T-helper 17 cell (primary cell): ENCODE measurements at places on chromosomes 4 and X. TPM values are rescaled to one million over a fixed set of nuclear protein-coding genes. Genes with fewer than 3 reads are reported as not detected.

Gene XK
- total RNA-seq, result 0.32 TPM

DNA sequence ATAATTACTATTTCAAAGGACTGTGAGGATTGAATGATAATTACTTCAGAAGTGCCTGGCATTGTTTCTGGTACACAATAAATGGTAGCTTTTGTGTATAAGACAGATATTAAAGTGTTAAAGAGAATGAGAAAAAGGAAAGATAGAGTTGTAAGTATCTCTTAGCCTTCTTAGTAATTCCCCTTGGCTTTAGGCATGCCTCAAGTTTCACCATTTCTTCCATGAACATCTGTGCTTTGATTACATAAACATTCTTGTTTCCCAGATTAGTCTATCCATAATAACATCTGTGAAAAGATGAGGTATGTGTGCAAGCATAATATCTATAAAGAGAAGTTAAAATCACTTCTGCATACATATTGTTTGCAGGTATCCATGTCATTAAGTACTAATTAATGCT lies 230.9 kb upstream of the TEX13A start:
- no peaks in the 10 kb centered on the region for H3K4me1 ChIP-seq
- DNase-seq, result no peak
- no peak overlapping the region for H3K4me3 ChIP-seq
- H3K27ac ChIP-seq, result no peak overlapping the region
- H3K36me3 ChIP-seq, result no peaks in the 10 kb centered on the region

Gene NALF2
- 0.22 TPM for total RNA-seq

DNA sequence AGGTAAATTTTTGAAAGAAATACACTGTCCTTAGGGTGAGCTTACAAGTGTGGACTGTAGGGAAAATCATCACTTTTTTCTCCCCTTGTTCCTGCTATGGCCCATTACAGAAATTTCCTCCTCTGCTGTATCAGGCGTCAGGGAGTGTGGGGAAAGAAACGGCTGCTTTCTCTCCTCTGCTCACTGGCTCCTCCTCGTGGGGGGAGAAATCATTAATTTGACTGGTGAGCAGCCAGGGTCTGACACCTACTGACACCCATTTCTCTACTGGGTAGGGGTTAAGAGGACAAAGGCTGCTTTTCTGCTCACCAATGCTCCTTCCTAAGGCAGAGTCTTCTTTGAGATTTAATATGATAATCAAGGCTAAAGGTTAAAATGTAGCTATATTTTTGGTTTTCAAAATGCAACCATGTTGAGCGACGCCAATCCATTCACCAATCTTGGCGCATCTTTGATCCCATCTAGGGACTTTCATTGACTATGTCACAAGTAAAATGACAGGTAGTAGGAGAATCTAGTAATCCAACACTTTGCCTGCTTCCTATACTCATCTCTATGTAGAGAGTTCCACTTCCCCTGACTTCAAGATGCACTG lies 25.1 kb downstream of the SETD7 start:
- no peak overlapping the region for H3K4me3 ChIP-seq
- no peaks in the 10 kb centered on the region for H3K27me3 ChIP-seq
- peak; percentile 24 for DNase-seq
- no peak overlapping the region for H3K27ac ChIP-seq
- peaks cover 3% of the 10 kb centered on the region for H3K36me3 ChIP-seq
- H3K4me1 ChIP-seq, result peaks cover 12% of the 10 kb centered on the region

Gene NAP1L5
- total RNA-seq, result 9.2 TPM

DNA sequence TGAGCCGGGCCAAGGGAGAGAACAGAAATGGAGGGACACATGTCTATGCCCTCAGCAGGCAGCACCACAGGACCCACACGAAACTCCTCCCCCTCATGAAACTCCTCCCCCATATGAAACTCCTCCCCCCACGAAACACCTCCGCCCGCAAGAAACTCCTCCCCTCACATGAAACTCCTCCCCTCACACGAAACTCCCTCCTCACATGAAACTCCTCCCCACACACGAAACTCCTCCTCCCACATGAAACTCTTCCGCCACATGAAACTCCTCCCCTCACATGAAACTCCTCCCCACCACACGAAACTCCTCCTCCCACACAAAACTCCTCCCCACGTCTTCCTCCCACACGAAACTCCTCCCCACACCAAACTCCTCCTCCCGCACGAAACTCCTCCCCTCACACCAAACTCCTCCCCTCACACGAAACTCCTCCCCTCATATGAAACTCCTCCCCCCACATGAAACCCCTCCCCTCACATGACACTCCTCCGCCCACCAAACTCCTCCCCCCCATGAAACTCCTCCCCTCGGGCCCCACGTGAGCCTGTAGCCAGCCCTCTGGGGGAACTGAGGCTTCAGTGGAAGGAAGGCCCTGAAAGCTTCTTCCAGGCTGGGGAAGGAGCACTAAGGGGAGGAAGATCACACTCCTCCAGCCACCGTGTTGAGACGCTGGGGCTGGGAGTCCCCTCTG lies 15.2 kb downstream of the ADRA2C start:
- no peak overlapping the region for H3K4me3 ChIP-seq
- H3K27me3 ChIP-seq, result peaks cover 26% of the 10 kb centered on the region
- no peaks in the 10 kb centered on the region for H3K4me1 ChIP-seq
- no peaks in the 10 kb centered on the region for H3K36me3 ChIP-seq
- H3K27ac ChIP-seq, result no peak overlapping the region

DNA sequence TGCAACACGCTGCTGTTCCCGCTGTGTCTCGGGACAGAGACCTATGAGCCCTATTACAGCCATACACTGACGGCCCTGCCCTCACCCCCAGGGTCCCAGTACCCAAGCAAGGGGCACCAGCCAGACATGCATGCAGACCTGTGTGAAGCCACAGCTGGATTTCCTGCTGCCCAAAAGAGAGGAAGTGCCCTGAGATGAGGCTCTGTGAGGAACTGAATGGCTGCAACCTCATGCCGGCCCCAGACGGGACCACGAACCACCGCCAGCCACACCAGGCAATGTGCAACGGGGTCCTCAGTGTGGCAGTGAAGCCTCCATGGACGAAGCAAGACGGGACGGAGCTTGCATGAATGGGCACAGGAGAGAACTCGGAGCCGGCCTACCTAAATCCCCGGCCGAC lies 21.1 kb downstream of the CTBP1 start:
- H3K27ac ChIP-seq, result peak overlapping the region; percentile 77
- H3K4me1 ChIP-seq, result peaks cover 4% of the 10 kb centered on the region
- DNase-seq, result no peak
- no peaks in the 10 kb centered on the region for H3K27me3 ChIP-seq
- H3K4me3 ChIP-seq, result no peak overlapping the region

- no peaks in the 10 kb centered on the region for H3K27me3 ChIP-seq
- no peak overlapping the region for H3K27ac ChIP-seq
- no peaks in the 10 kb centered on the region for H3K36me3 ChIP-seq
- H3K4me1 ChIP-seq, result no peaks in the 10 kb centered on the region
Measured at GRCh38 chrX:102976793-102977495, 39.9 kb downstream of the RAB40AL start.

Gene FRMPD4
- not detected for total RNA-seq

Gene S100G
- not detected for total RNA-seq

DNA sequence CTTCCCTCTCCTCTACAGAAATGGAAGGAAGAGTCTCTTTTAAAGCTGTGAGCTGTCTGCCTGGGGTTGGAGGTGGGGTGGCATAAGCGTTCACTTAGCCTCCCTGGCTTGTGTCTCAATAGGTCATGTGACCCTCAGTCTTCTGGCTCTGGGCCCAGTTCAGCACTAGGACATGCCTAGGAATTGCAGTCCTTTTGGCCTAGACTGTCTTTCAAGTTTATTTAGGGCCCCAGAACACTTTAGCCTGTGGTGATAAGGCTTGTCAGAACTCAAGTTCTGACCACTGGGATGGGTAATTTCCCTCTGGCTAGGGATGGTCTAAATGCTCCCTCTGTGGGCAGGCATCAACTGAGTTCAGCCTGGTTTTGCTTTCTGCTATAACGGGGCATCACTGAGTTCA lies 34.3 kb upstream of the ARMCX4 start:
- DNase-seq, result no peak
- no peaks in the 10 kb centered on the region for H3K27me3 ChIP-seq
- no peak overlapping the region for H3K27ac ChIP-seq
- H3K36me3 ChIP-seq, result no peaks in the 10 kb centered on the region
- no peak overlapping the region for H3K4me3 ChIP-seq
- H3K4me1 ChIP-seq, result no peaks in the 10 kb centered on the region

DNA sequence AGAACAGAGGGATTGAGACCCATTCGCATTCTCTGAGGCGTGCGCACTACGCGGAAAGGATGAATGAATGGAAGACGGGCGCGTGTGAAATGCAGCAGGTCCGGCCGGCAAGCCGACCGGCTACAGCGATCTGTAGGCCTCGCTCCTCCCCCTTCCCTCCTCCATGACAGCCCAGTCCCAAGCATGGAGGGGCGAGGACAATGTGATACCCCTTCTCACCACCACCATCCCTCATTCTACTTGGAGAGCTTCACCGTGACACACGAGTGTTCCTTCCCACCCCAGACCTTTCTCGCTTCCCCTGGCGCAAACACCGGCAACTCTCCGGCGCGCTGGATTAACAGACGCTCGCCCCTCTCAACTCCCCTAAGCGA lies 815 bp downstream of the EIF4E start:
- DNase-seq, result peak; percentile 57
- H3K4me1 ChIP-seq, result peaks cover 26% of the 10 kb centered on the region
- H3K36me3 ChIP-seq, result no peaks in the 10 kb centered on the region

- H3K36me3 ChIP-seq, result no peaks in the 10 kb centered on the region
- peaks cover 10% of the 10 kb centered on the region for H3K4me1 ChIP-seq
- H3K27me3 ChIP-seq, result peaks cover 22% of the 10 kb centered on the region
- no peak overlapping the region for H3K4me3 ChIP-seq
- no peak overlapping the region for H3K27ac ChIP-seq
- no peak for DNase-seq
Measured at GRCh38 chr4:154559494-154560418, 3.1 kb upstream of the FGB start.

Gene AREG
- total RNA-seq, result 15.0 TPM

Gene UGT2B17
- not detected for total RNA-seq

Gene SLC38A5
- total RNA-seq, result 25.2 TPM

GRCh38 chrX:121000589-121000988 lies 15.0 kb upstream of the CT47A1 start:
- H3K27ac ChIP-seq, result no peak overlapping the region
- H3K4me1 ChIP-seq, result no peaks in the 10 kb centered on the region
- no peak overlapping the region for H3K4me3 ChIP-seq
- H3K27me3 ChIP-seq, result no peaks in the 10 kb centered on the region
- no peak for DNase-seq
- no peaks in the 10 kb centered on the region for H3K36me3 ChIP-seq

Gene SNX12
- 35.4 TPM for total RNA-seq

GRCh38 chrX:102067966-102068723 lies 57.3 kb upstream of the TCEAL2 start:
- DNase-seq, result no peak
- no peaks in the 10 kb centered on the region for H3K4me1 ChIP-seq
- H3K27ac ChIP-seq, result no peak overlapping the region
- peaks cover 7% of the 10 kb centered on the region for H3K27me3 ChIP-seq
- no peaks in the 10 kb centered on the region for H3K36me3 ChIP-seq
- no peak overlapping the region for H3K4me3 ChIP-seq

DNA sequence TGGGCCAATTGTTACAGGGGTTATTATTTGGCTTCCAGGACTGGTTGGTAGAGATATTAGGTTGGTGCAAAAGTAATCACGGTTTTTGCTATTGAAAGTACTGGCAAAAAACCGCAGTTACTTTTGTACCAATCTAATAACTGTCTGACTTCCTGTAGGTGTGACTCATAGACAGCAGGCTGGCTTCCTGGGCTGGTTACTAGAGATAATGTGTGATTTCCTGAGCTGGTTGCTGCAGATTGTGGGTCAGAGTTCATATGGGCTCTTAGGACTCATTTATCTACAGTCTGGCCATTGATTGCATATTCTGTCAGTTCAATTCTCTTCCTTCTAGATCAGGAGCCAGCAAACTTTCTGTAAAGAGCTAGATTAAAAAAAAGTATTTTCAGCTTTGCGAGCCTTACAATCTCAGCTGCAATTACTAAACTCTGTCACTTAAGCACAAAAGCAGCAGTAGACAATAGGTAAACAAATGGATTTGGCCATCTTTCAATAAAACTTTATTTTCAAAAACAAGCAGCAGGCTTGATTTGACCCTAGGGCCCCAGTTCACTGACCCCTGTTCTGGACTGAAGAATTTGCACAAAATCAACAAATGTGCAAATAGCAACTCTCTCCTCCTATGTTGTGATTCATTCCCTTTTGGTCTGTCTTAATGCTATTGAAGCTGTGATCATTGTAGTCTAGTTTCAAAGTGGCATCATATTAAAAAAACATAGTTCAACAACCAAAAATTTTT lies 50.8 kb upstream of the BOD1L1 start:
- H3K36me3 ChIP-seq, result no peaks in the 10 kb centered on the region
- H3K27ac ChIP-seq, result no peak overlapping the region
- DNase-seq, result no peak
- H3K4me1 ChIP-seq, result no peaks in the 10 kb centered on the region
- no peak overlapping the region for H3K4me3 ChIP-seq
- H3K27me3 ChIP-seq, result no peaks in the 10 kb centered on the region

- DNase-seq, result no peak
- H3K27ac ChIP-seq, result no peak overlapping the region
- no peaks in the 10 kb centered on the region for H3K27me3 ChIP-seq
- no peaks in the 10 kb centered on the region for H3K36me3 ChIP-seq
Measured at GRCh38 chrX:124028182-124028581, 66.7 kb downstream of the STAG2 start.

DNA sequence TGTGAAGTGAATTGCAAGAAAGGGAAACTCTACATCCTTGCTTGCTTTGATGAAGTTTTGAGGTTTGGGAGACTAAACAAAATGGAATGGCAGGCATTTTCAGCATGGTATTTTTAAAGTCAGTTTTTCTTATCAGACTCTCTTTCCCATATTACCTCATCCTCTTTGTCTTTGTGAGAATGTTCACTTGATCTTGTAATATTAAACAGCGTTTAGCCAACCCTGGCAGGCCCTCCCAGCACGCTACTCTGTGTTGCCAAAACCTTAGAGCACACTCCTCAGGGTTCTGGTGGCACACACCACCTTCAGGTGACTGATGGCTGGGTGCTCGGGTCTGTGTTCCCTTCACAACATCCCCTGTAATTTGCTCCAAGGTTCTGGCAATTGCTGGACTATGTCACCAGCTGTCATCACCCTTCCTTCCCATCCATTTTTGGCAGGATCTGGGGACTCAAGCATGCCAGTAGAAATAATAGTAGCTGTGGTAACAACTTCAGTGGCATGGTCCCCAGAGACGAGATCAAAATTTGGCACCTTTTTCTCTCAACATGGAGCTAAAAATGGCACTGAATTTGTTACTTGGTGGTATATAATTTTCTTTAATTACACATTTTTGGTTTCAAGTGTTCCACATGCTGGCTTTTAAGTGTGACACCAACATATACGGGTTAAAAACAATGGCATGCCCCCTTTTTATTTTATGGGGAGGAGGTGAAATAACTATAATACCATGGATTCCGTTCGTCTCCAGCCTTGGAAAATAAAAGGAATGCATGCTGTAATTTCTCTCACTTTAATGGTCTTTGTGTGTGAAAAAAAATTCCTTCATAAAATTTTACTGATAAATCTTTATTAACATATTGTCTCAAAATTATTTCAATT lies 273.1 kb downstream of the DCTD start:
- H3K27ac ChIP-seq, result no peak overlapping the region
- H3K4me3 ChIP-seq, result no peak overlapping the region
- DNase-seq, result no peak
- H3K4me1 ChIP-seq, result no peaks in the 10 kb centered on the region
- peaks cover 9% of the 10 kb centered on the region for H3K27me3 ChIP-seq
